ENCODE measurements at places on chromosomes 6 and 20.

DNA sequence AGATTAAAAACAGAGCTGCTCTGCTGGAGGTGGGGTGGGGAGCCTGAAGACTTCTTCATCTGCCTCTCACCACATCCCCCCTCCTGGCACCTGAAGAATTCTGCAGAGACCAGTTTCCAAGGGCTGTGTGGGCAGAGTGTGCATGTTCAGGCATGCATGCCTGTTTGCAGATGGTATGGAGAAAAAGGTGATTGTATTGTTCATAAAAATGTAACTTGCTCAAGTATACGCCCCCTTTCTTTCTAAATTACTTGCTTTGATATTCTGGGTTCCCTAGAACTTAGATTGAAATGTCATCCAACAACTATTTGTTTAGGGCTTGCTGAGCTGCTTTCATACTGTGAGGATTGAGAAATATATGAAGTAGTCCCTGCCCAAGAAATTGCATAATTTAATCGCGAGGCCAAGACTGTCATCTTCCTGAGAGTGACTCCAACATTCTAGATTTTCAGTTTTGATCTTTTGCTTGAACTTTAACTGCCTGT, 83.6 kb downstream of the LCA5 start:
- peak; percentile 16 for DNase-seq

DNA sequence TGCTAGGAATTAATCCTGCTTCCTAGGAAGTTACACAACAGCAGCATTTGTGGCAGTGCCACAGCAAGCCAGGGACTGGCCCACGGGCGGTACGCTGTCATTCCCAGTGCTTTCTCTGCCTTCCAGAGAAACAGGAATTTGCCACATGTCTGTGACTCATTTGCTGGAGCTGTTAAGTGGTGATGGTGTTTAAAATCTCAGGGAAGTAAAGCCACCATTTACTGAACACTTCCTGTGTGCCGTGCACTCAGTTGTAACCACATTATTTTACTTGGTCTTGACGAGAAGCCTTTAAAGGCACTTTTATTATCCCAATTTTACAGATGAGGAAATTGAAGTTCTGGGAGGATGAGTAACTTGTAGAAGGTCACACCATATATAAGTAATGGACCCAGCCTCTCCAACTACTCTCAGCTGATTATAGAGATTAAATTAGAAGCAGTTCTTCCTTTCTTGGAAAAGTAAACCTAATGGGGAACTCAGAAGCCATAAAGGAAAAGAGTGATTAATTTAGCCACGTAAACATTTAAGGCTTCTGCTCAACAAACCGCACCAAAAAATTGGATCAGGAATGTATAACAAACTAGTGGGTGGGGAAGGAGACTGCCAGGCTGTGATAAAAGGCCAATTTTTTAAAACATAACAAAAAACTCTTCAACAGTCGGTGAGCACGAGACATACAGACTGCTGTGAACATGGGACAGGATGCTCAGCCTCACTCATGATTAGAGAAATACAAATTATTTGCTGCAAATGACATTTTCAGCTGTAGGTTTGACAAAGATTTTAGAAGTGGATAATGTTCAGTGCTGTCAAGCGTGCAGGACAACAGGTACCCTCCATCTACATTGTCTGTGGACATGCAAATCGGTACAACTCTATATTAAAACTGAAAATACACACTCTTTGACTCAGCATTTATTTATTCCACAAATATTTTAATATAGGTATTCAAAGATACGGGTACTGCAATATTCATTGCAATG, 311.2 kb downstream of the NRN1 start:
- DNase-seq: peak; percentile 60

DNA sequence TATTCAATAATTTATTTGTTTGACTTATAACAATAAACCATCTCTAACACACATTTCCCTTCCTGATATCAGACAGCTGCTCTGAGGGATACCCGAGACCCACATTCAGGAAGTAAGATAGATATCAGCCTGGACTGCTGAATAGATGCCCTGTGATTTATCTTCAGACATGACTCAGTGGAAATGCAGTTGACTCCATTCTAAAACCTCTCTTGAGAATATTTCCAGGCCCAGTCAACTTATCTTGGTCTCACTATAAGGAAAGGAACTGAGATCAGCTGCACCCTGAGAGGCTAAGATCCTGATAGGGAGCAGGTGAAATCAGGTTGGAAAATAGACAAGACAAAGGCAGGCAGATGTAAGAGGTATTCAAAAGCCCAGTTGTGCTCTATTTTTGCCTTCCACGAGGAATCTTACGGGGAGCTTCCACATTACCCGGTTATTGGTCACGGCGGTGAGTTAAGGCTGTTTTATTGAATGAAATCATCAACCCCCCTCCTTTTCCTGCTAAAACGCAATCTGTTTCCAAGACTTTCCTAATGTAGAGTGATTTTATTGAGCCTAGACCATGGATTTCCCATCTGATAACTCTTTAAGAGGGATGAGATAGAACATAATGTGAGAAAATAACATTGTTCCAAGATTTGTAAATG, 25.5 kb downstream of the C6orf15 start:
- no peak for DNase-seq

- DNase-seq: no peak
Measured at GRCh38 chr20:50508171-50508755, 1.9 kb upstream of the PTPN1 start.

- peak; percentile 73 for DNase-seq
Measured at GRCh38 chr6:111939902-111940301, 66.7 kb upstream of the FYN start.

DNA sequence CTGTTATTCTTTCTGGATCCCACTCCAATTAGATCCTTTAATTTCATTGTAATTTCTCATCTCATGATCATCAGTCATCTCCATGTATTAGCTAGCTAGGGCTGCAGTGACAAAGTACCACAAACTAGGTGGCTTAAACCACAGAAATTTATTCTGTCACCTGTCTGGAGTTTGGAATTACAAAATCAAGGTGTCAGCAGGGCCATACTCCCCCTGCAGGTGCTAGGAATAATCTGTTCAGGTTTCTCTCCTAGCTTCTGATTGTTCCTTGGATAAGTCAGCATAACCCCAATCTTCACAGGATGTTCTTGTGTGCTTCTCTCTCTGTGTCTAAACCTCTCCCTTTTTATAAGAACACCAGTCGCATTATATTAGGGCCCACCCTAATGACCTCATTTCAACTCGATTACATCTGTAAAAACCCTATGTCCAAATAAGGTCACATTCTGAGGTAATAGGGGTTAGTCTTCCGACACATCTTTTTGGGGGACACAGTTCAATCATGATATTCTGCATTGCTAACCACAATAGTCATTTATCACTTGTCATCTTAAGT, 40.5 kb downstream of the BEND6 start:
- DNase-seq: no peak

DNA sequence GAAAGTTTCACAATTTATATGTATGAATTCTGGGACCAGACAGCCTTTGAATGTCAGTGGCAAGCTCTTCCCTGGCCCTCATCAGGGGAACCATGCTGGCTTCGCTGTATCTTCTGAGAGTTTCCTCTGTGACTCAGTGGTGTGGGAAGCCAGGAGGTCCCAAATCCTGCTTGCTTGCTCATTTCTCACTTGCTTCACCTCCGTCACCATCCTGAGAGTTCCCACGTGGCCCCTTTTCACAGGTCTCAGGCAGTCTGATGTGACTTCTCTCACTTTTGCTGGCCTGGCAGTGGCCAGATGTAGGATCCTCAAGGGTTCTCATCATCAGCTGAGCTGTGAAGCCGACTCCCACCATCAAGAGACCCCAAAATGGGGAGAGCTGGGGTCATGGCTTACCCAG, 28.4 kb upstream of the RIN2 start:
- no peak for DNase-seq

GRCh38 chr6:139540276-139540675, 165.8 kb upstream of the CITED2 start:
- peak; percentile 57 for DNase-seq

DNA sequence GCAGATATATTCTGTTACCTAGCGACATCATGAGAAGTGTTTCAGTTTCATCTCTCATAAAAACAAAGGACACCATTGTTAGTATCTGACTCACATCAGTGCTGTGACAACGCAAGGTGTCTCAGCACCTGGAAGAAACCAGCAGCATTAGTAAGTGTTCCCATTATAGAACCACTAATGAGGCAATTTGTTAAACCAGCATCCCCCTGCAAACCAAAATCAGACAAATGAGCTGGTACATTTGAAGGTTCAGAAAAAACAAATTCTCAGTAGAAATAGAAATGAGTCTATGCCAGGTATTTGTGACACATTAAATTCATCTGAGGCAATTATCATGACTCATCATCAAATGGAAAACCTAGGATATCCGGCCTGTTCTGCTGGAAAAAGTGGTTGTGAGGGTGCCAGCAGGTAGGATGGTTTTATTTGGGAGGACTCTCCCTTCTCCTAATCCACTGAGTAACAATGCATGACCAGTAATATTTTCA, 151.7 kb downstream of the TMEM200A start:
- DNase-seq: no peak

GRCh38 chr6:95240514-95240913, 336.8 kb upstream of the MANEA start:
- DNase-seq: no peak

GRCh38 chr6:152720974-152721373, 23.3 kb downstream of the MYCT1 start:
- DNase-seq: no peak

DNA sequence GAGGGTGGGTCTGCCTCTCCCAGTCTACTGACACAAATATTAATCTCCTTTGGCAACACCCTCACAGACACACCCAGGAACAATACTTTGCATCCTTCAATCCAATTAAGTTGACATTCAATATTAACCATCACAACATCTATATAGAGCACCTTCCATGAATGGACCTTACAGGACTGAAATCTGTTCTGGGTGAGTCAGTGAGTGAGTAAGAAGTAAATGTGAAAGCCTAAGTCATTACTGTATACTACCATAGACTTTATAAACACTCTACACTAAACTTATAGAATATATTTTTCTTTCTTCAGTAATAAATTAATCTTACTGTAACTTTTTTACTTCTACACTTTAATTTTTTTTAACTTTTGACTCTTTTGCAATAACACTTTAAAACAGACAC, 993.8 kb upstream of the MAP3K7 start:
- DNase-seq: no peak

DNA sequence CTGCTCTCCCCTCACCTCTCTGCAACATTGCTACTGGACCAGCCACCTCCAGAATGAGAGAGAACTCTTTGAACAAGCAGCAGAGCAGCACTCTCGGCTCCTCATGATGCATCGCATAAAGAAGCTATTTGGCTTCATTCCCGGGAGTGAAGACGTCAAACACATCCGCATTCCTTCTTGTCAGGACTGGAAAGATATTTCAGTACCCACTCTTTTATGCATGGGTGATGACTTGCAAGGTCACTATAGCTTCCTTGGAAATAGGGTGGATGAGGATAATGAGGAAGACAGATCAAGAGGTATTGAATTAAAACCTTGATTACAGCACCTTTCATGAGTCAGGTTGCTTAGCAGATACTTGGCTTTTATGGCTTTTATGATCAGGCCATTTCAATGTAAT, 4.3 kb downstream of the CALHM4 start:
- DNase-seq: no peak

GRCh38 chr20:46708172-46708860, 1.1 kb upstream of the SLC2A10 start:
- DNase-seq: no peak

DNA sequence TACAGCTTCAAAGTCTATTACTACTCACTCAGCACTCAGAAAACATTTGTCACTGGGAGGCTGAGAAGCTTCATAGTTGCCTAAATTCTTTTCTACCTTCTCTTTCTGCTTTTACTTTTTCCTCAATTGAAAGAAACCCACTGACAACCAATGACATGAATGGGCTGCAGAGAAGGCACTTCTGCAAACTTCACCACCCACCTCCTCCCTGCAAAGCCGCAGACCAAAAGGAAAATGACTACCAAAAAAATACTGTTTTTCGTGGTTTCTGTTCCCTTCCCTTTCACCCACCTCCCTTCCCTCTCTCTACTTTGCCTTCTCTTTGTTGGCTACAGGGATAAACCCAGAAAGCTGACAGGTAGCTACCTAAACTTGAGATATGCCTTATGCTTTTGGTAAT, 3.2 kb downstream of the GNAS-AS1 start:
- no peak for DNase-seq

DNA sequence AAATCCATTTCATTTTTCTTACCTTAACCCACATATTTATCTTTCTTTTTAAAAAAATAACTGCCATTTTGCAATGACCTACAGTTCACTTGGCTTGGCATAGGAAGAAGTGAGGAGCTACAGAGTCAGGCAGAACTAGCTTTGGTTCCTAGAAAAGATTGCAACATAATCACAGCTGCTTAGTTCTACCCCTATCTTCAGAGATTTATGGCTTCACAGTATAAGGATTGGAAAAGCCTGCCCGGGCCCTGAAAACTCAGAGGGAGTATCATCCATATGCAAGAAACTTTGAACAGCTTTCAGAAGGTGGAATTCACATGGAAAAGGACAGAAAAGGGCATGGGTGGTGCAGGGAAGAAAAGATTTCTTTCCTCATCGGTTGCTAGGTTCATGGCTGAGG, 774.3 kb upstream of the CHD6 start:
- no peak for DNase-seq

DNA sequence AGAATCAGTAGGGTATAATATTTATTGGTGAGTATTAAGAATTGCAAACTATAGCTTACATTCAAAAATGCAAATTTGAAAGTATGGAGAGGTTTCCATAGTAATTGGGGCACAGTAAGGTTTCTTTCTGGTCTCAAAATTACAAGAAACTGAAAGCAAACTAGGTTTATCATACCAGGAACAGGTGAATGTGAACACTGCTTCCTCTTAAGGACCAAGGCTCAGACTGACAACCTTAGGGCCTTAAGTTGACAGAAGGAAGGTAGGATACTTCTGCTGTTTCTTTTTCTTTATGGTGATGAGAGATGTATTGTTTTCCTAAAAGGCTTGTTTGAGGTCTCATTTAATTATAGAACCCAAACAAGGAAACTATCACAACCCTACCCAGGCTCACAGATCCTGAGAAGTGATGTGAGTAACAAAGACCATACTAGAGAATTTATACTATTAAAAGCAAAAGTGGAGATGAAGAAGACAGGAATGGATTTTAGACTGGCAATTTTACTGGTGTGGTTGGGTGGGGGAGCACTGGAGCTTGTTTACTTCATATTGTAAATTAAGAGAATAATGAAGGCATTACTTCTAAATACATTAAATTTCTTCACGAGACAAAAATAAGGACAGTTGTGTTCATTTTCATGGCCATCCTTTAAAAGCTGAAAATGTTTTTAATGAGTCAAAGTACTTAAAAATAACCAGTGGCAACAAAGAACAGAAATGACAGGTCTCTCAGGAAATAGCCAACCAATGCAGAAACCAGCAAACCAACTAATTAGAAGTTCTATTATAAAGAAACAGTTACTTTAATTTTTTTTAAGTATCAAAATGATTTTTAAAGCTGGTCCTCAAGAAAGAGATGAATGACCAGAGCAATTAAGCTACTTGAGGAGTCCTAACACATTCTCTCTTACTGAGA, 21.3 kb downstream of the STAU1 start:
- DNase-seq: no peak

DNA sequence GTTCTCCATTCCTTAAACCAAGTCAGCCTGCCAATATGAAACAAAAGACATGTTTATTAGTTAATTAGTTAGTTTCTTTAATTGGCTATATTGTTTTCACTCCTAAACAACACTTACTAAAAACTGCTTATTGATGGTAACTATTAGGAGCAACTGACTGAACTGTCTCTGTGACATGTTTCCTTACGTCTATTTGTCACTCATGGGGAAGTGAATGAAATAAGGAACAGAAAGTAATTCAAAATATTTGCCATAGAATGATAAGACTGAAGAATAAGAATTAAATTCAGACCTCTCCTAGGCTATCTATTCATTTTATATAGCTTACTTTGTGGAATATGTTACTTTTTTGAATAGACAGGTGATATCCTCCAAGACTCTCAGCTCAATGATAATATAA, 217.2 kb downstream of the LAMA2 start:
- no peak for DNase-seq

- no peak for DNase-seq
Measured at GRCh38 chr6:133542056-133542821, 301.1 kb downstream of the EYA4 start.

All from CD14-positive monocyte (primary cell).